Esophagus squamous epithelium (tissue), 5 donors: ENCODE measurements at places on chromosomes 2 and 18.

GRCh38 chr18:79950515-79951341 is 725 bp downstream of the SLC66A2 start:
- H3K27ac ChIP-seq: peak overlapping the region; percentile 91
- peak overlapping the region; percentile 99 for H3K4me3 ChIP-seq
- no peaks in the 10 kb centered on the region for H3K36me3 ChIP-seq
- DNase-seq: no peak
- no peaks in the 10 kb centered on the region for H3K27me3 ChIP-seq

GRCh38 chr18:77487951-77488740 is 238.5 kb downstream of the GALR1 start:
- no peaks in the 10 kb centered on the region for H3K4me1 ChIP-seq
- H3K27ac ChIP-seq: no peak overlapping the region
- H3K27me3 ChIP-seq: no peaks in the 10 kb centered on the region
- no peaks in the 10 kb centered on the region for H3K36me3 ChIP-seq
- no peak overlapping the region for H3K4me3 ChIP-seq

DNA sequence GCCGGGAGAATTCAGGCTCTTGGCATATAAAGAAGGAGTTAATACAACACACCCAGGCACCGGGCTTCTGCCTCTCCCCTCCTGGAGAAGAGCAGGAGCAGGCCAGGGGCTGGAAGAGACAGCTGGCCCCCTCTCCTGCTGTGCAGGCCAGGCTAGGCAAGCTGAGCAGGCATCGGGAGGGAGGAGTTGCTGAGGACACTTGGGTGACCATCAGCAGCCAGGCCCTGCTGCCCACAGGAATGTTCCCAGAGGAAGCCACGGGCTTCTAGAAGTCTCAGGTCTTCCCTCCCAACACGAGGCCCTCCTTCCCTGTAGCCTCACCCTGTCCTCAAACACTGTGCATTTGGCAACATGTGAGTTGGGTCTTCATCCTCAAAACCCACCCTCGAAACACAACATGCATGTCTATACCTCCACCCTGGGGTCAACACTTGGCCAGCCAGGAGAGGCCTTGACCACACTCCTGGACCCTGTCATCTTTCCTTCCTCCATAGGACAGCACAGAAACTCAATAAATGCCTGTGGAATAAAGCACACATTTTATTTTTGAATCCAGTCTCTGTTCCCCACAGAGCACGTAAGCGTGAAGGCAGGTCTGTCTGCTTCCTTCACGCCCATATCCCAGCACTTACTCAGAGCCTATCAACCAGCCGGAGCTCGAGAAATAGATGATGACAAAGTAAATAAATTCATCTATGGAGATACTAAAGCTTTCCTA is 433.8 kb upstream of the ID2 start:
- no peaks in the 10 kb centered on the region for H3K36me3 ChIP-seq
- no peak for DNase-seq
- H3K4me1 ChIP-seq: peaks cover 3% of the 10 kb centered on the region
- no peaks in the 10 kb centered on the region for H3K27me3 ChIP-seq

DNA sequence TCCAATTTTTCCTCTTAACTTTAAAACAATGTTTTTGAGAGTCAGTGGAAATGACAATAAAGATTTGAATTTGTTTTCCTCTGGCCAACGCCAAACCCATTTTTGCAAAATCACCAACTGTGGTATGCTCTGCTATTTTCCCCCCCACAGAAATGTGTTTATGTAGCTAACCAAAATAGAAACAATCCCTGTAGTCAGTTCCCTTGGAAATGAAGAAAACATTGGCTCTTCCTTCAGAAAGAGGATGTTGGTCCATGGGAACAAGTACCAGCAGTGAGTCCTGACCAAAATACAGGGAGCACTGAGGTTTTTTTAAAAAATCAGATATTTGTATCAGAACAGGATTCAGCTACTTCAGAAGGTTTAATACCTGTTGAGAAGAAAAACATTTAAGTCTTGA is 65.3 kb downstream of the SLC40A1 start:
- H3K4me3 ChIP-seq: no peak overlapping the region
- H3K4me1 ChIP-seq: no peaks in the 10 kb centered on the region
- H3K36me3 ChIP-seq: no peaks in the 10 kb centered on the region
- no peak for DNase-seq
- no peaks in the 10 kb centered on the region for H3K27me3 ChIP-seq

- no peaks in the 10 kb centered on the region for H3K36me3 ChIP-seq
- no peaks in the 10 kb centered on the region for H3K4me1 ChIP-seq
- no peak overlapping the region for H3K27ac ChIP-seq
- no peak overlapping the region for H3K4me3 ChIP-seq
- DNase-seq: no peak
Observed at GRCh38 chr2:15023221-15023620, 390.7 kb downstream of the LRATD1 start.

- H3K4me3 ChIP-seq: no peak overlapping the region
- H3K4me1 ChIP-seq: no peaks in the 10 kb centered on the region
- no peak for DNase-seq
Observed at GRCh38 chr2:238476258-238476657, 49.5 kb downstream of the ASB1 start.

DNA sequence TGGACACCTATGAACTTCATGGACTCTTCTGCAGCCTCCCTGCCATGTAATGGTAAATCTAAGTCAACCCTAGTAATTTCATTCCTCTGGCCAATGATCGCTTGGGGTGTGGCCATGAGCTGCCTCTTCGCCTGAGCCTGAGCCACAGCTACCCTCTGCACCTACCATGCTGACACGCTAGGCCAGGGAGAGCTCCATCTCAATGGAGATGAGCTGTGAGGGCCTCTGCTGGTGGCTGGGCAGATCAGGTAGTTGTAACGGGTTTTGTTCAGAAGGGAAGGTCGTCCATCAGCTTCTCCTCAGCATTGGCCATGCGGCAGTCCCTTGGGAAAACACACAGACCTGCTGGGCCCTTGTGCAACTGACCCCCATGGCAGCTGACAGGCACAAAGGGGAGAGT is 24.4 kb downstream of the MPHOSPH10 start:
- peaks cover 11% of the 10 kb centered on the region for H3K36me3 ChIP-seq
- no peak overlapping the region for H3K4me3 ChIP-seq
- H3K27ac ChIP-seq: no peak overlapping the region
- peaks cover 8% of the 10 kb centered on the region for H3K4me1 ChIP-seq
- H3K27me3 ChIP-seq: no peaks in the 10 kb centered on the region

DNA sequence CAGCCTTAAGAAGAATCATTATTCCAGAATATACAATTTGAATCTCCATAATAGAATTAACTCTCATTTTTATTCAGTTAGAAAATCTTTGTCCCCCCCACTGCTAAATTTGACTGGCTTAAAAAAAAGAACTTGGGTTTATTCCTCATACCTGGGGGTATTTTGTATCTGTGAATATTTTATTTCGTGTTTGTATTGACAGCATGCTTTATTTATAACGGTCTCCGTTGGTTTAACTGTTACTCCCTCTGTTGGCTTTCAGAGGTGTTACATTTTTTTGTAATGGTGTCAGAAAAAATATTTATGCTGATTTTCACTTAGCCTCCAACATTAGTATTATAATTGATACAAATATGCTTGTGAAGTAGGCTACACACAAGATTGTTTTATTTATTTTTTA is 109.1 kb downstream of the HAUS1 start:
- no peak overlapping the region for H3K27ac ChIP-seq
- H3K4me1 ChIP-seq: no peaks in the 10 kb centered on the region
- no peak overlapping the region for H3K4me3 ChIP-seq
- no peak for DNase-seq
- H3K36me3 ChIP-seq: peaks cover 26% of the 10 kb centered on the region
- no peaks in the 10 kb centered on the region for H3K27me3 ChIP-seq

GRCh38 chr2:39717067-39717466 is 51.4 kb downstream of the TMEM178A start:
- no peak for DNase-seq
- no peak overlapping the region for H3K4me3 ChIP-seq
- H3K4me1 ChIP-seq: no peaks in the 10 kb centered on the region
- H3K27ac ChIP-seq: no peak overlapping the region

GRCh38 chr2:99488539-99489062 is 1.2 kb downstream of the REV1 start:
- DNase-seq: no peak
- H3K4me1 ChIP-seq: peaks cover 23% of the 10 kb centered on the region
- peak overlapping the region; percentile 78 for H3K4me3 ChIP-seq
- H3K27me3 ChIP-seq: no peaks in the 10 kb centered on the region
- H3K36me3 ChIP-seq: no peaks in the 10 kb centered on the region
- H3K27ac ChIP-seq: peak overlapping the region; percentile 99

DNA sequence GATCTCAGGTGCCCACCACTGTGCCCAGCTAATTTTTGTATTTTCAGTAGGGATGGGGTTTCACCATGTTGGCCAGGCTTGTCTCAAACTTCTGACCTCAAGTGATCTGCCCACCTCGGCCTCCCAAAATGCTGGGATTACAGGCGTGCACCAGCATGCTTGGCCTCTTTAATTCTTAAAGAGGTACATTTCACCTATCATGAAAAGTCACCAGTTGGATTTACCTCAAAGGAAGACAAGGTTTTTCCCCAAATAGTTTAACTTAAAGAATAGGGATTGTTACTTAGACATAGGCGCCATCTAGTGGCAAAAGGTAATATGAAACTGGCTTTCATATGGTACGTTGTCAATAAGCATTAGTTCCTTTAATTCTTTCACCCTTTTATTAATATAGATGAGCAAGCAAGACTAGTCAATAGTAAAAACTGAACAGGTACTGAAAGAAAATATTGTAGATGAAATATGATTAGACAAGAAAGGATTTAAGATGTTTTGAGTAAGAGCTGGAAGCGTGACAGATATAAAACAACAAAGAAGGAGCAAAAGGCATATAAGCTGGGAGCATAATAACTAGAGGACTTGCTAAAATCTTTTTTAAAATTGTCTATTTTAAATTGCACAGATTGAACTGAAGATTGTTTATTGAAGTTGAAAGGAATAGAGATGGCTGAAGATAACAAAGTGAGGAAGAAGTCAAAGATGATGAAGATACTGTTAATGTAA is 35.0 kb upstream of the PSMD14 start:
- no peaks in the 10 kb centered on the region for H3K4me1 ChIP-seq
- H3K27me3 ChIP-seq: no peaks in the 10 kb centered on the region
- no peak overlapping the region for H3K27ac ChIP-seq
- no peaks in the 10 kb centered on the region for H3K36me3 ChIP-seq

- no peak overlapping the region for H3K4me3 ChIP-seq
- no peaks in the 10 kb centered on the region for H3K4me1 ChIP-seq
- no peak overlapping the region for H3K27ac ChIP-seq
- DNase-seq: no peak
Observed at GRCh38 chr2:21469564-21469963, 345.8 kb downstream of the TDRD15 start.

GRCh38 chr2:233082222-233082930 is 22.2 kb downstream of the INPP5D start:
- H3K4me1 ChIP-seq: peaks cover 5% of the 10 kb centered on the region
- H3K36me3 ChIP-seq: no peaks in the 10 kb centered on the region
- H3K27me3 ChIP-seq: no peaks in the 10 kb centered on the region
- H3K27ac ChIP-seq: peak overlapping the region; percentile 47
- no peak overlapping the region for H3K4me3 ChIP-seq

- no peak overlapping the region for H3K27ac ChIP-seq
- no peaks in the 10 kb centered on the region for H3K36me3 ChIP-seq
- H3K27me3 ChIP-seq: peaks cover 25% of the 10 kb centered on the region
Observed at GRCh38 chr18:12238826-12239225, 15.3 kb upstream of the CIDEA start.

- no peaks in the 10 kb centered on the region for H3K36me3 ChIP-seq
- no peaks in the 10 kb centered on the region for H3K27me3 ChIP-seq
- no peak overlapping the region for H3K27ac ChIP-seq
Observed at GRCh38 chr2:237378650-237379049, 35.3 kb downstream of the COL6A3 start.

- no peaks in the 10 kb centered on the region for H3K4me1 ChIP-seq
- H3K27ac ChIP-seq: no peak overlapping the region
- H3K36me3 ChIP-seq: no peaks in the 10 kb centered on the region
- no peaks in the 10 kb centered on the region for H3K27me3 ChIP-seq
- no peak overlapping the region for H3K4me3 ChIP-seq
- no peak for DNase-seq
Observed at GRCh38 chr2:226893216-226893615, 57.4 kb downstream of the RHBDD1 start.

GRCh38 chr2:47639467-47639866 is 143.5 kb upstream of the MSH6 start:
- H3K4me1 ChIP-seq: no peaks in the 10 kb centered on the region
- H3K27ac ChIP-seq: no peak overlapping the region
- H3K36me3 ChIP-seq: no peaks in the 10 kb centered on the region

- H3K36me3 ChIP-seq: no peaks in the 10 kb centered on the region
- no peaks in the 10 kb centered on the region for H3K27me3 ChIP-seq
- no peak overlapping the region for H3K4me3 ChIP-seq
- no peak overlapping the region for H3K27ac ChIP-seq
- H3K4me1 ChIP-seq: peaks cover 32% of the 10 kb centered on the region
Observed at GRCh38 chr2:190722061-190722759, 73.3 kb downstream of the NAB1 start.

DNA sequence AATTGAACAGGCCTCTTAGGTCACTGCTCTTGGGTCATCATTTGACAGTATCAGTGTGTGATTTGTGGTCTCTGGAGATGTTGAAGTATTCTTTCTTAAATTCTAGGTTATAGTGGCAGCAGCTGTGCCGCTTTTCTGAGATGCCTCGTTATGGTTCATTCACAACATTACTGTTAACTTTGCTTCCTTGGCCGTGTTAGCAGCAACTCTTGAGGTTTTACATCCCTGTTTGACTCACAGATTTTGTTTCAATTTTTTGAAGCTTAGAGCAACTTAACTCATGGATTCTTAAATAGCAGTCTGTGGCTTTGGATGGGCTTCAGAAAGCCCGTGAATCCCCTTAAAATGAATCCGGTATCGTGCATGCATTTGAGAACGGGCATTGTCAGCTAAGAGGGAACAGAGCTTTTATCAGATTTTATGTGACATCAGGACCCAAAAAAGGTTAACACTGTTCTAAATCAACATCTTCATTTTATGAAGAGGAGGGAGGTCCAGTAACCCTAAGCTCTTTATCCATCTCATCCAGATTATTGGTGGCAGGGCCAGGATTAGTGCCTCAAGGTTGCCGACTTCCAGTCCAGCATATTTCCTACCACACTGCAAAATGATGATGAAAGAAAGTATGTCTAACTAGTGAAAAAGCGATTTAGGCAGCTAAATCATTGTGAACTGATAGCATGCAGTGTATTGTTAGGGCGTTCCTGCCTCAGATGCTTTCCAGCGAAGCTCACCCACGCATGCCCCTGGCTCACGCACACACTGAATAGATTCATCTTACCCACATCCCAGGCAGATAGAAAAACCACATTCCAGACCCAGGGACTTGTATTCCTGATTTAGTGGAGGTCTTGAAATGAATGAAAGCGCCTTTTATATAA is 5.1 kb downstream of the TRIB2 start:
- no peaks in the 10 kb centered on the region for H3K27me3 ChIP-seq
- no peak overlapping the region for H3K4me3 ChIP-seq
- peak overlapping the region; percentile 87 for H3K27ac ChIP-seq
- DNase-seq: no peak
- no peaks in the 10 kb centered on the region for H3K36me3 ChIP-seq

GRCh38 chr2:152525277-152525838 is 190.4 kb downstream of the FMNL2 start:
- H3K36me3 ChIP-seq: no peaks in the 10 kb centered on the region
- H3K4me1 ChIP-seq: no peaks in the 10 kb centered on the region
- DNase-seq: no peak
- H3K4me3 ChIP-seq: no peak overlapping the region
- no peaks in the 10 kb centered on the region for H3K27me3 ChIP-seq

- H3K36me3 ChIP-seq: no peaks in the 10 kb centered on the region
- no peak overlapping the region for H3K4me3 ChIP-seq
- DNase-seq: no peak
- H3K4me1 ChIP-seq: no peaks in the 10 kb centered on the region
Observed at GRCh38 chr2:186822323-186822722, 26.6 kb downstream of the ZSWIM2 start.
